ENCODE measurements at places on chromosomes 2 and 18.

- no peak for DNase-seq
Measured at GRCh38 chr2:120034621-120035020, 21.7 kb downstream of the EPB41L5 start.

DNA sequence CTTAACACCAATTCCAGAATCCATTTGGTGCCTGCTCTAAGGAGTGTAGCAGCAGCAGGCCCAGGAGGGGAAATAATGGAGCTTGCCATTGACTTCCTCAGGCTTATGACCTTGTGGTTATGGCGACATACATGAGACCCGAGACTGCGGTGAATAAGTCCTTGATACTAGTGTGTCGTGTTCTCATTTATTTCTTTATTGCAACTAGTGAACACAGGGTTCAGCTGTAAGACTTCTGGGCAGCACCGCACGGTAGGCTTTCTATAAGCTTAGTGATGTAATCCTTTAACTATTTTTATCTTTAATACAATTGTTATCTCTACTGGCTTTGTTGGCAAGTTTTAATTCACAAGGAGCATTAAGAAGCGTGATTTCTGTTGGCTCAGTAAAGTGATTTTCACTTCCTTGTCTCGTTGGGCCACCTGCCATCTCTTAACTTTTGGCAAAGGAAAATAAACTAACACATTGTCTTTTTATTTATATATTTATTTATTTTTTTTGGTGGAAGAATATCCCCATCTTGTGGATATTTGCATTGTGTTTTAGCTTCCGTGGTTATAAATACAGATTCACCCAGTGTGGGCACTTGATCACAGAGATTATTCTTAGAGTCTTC is 139.8 kb downstream of the LTBP1 start:
- DNase-seq: no peak

DNA sequence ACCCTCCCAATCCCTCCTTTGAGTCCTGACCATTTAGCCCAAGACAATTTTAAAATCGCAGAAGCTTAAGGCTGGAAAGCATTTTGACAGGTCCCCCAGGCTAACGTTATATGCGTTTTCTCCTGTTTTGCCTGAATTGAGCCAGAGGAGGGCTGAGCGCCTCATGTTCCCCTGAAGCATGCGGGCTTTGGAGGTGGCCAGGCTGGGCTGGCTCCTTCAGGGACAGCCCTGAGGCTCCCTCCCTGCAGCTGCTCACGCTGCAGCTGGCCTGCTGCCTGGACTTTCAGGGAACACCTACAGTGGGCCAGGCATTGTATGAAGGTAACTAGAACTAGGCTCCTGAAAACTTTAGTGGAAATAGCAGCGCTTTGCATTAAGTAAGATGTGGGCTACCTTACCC is 179.2 kb downstream of the ACKR3 start:
- no peak for DNase-seq

DNA sequence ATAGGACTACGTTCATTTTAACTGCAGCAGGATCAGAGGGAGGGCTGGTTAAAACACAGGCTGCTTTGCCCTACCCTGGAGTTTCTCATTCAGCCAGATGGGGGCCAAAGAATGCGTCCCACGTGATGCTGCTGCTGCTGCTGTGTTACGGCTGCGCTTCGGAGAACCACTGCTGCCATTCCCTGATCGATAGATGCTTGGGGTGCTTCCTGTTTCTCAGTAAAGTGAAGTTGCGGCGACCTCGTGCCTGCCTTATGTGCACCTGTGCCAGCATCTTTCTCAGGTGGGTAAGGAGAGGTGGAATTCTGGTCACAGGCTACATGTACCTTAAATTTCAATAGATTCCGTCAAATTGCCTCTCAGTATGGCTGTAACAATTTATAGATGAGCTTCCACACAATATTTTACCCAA is 24.7 kb upstream of the TOGARAM2 start:
- DNase-seq: no peak

DNA sequence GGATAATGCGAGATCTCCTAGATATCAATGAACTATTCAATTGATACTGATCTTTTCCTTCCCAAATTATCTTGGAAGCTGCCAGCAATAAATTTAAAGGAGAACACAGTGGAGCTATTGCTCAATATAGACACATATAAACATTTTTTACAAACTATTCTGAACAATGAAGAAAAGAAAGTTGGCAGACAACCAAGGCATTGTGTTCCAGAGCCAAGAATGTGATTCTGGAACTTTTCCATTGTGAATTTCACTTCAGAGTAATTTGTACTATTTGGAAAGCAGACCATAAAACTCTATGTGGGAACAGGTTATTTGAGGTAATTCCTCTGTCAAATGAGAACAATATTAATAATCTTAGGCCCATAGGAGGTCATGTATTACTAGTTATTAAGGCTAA is 588.2 kb downstream of the IRS1 start:
- no peak for DNase-seq

DNA sequence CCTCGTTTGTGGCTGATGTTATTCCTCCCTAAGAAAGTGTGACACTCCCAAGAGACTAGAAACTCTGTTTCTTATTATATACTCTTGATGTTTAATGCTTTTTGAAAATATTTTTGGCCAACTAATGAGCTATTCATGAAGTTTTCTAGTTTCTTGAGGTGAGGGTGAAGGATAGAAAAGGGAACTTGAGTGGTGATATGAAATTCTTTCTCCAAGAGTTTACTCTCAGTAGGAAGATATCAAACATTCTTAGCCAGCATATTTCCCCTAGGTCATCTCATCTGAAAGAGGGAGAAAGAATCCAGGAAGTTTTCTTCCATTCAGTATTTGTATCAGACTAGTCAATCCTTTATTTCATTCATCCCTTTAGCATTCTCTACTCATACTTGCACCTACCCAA is 95.7 kb downstream of the MAP3K20 start:
- DNase-seq: no peak

DNA sequence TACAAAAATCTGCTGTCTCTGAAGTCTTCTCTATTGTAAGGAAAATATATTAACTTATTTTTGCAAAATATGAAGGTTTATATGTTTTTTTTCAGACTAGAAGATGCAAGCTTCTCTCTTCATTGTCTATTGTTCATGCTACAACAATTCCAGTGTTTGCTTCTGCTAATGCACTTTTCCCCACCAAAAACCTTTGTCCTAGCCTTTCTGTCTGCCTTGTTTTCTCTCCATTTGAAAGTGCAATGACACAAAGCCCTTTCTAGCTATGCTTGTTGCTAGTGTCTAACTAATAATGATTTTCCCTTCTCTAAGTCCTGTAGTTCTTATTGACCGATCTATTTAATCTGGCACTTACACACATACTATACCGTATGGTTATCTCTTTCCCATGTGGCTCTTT is 369.5 kb upstream of the CELF4 start:
- no peak for DNase-seq

- DNase-seq: no peak
Measured at GRCh38 chr2:241984658-241985057, 115.1 kb downstream of the RTP5 start.

GRCh38 chr2:217177720-217178119 is 317.9 kb upstream of the TNP1 start:
- DNase-seq: no peak

- DNase-seq: no peak
Measured at GRCh38 chr2:28687171-28687570, 64.5 kb upstream of the PPP1CB start.

DNA sequence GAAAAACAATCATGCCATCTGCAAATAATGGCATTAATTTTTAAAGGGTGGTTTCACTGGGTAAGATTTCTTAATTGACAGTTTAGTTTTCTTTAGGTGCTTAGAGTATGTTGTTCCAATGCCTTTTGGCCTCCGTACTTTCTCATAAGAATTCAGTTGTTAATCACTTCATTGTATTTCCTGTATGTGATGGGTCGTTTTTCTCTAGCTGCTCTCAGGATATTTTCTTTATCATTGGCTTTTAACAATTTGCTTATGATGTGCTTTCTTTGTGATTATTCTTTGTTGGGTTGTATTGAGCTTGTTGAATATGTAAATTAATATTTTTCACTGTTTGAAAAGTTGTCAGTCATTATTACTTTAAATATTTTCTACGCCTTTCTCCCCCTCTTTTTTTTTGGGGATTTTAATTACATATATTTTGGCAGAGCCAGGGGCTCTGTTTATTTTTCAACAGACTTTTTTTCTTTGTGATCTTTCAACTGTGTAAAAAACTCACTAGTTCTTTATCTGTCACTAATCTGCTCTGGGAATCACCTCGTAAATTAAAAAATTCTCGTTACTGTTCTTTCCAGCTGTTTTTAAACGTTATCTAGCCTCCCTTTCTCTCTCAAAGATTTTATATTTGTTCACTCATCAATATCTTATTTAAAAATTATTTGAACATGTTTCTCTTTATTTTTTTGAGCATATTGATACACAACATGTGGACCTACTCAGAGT is 56.2 kb upstream of the IL1R1 start:
- no peak for DNase-seq

GRCh38 chr2:143175438-143175837 is 46.2 kb downstream of the ARHGAP15 start:
- no peak for DNase-seq

Data from AML-193 (cell line).